A549 treated with Hydrocortisone at 1 μM for 4 hours (cell line): ENCODE measurements at places on chromosomes 6 and 20. TPM values are rescaled to one million over a fixed set of nuclear protein-coding genes. Genes with fewer than 3 reads are reported as not detected.

The TP53TG5 gene
- total RNA-seq = not detected in 5 replicates

The ARFGEF3 gene
- total RNA-seq = 0.44 to 0.66 TPM (median 0.51 TPM) in 5 replicates

The NKX2-4 gene
- 0.05 TPM in 1 of 5 replicates, not detected in the others for total RNA-seq

The ETV7 gene
- total RNA-seq = 0.09 to 0.24 TPM (median 0.15 TPM) in 3 of 5 replicates, not detected in the others

The TSBP1 gene
- not detected in 5 replicates for total RNA-seq

The CPNE5 gene
- 0.12 to 0.16 TPM (median 0.14 TPM) in 5 replicates for total RNA-seq

The PPP1R3G gene
- total RNA-seq = 1.9 to 2.2 TPM (median 2.1 TPM) in 5 replicates

The ESR1 gene
- total RNA-seq = not detected in 5 replicates

The BMP5 gene
- not detected in 5 replicates for total RNA-seq

The PRRT1 gene
- 0.56 to 1.0 TPM (median 0.63 TPM) in 5 replicates for total RNA-seq

The VGLL2 gene
- total RNA-seq = not detected in 5 replicates

The ANGPT4 gene
- 0.02 to 0.05 TPM (median 0.03 TPM) in 5 replicates for total RNA-seq

The ABHD16A gene
- 15.0 to 19.1 TPM (median 17.0 TPM) in 5 replicates for total RNA-seq

The NT5E gene
- total RNA-seq = 21.1 to 33.8 TPM (median 28.5 TPM) in 5 replicates

The COL9A3 gene
- total RNA-seq = 0.33 to 0.70 TPM (median 0.55 TPM) in 5 replicates

The PROKR2 gene
- total RNA-seq = not detected in 5 replicates

The PSORS1C2 gene
- total RNA-seq = 0.09 TPM in 1 of 5 replicates, not detected in the others

The IRF4 gene
- total RNA-seq = 0.25 to 0.51 TPM (median 0.25 TPM) in 5 replicates

The HMGCLL1 gene
- 0.08 to 0.24 TPM (median 0.20 TPM) in 5 replicates for total RNA-seq

The KIFC1 gene
- total RNA-seq = 42.3 to 45.8 TPM (median 44.0 TPM) in 5 replicates

The FBXO9 gene
- total RNA-seq = 33.2 to 36.3 TPM (median 35.2 TPM) in 5 replicates

The SLC32A1 gene
- total RNA-seq = not detected in 5 replicates

The SYNJ2 gene
- 42.5 to 50.5 TPM (median 49.1 TPM) in 5 replicates for total RNA-seq

The RCAN2 gene
- total RNA-seq = not detected in 5 replicates

The PTPN1 gene
- total RNA-seq = 49.0 to 62.8 TPM (median 52.8 TPM) in 5 replicates

The FILIP1 gene
- 0.20 to 0.35 TPM (median 0.29 TPM) in 5 replicates for total RNA-seq

The SNX21 gene
- total RNA-seq = 8.5 to 10.1 TPM (median 9.2 TPM) in 5 replicates

The IRAK1BP1 gene
- total RNA-seq = 0.64 to 0.97 TPM (median 0.68 TPM) in 5 replicates

The CD83 gene
- total RNA-seq = 1.6 to 2.1 TPM (median 1.9 TPM) in 5 replicates

The TPD52L1 gene
- 42.3 to 54.2 TPM (median 47.8 TPM) in 5 replicates for total RNA-seq

The SLC35D3 gene
- total RNA-seq = 0.05 to 0.09 TPM (median 0.06 TPM) in 3 of 5 replicates, not detected in the others

The EFCAB8 gene
- total RNA-seq = not detected in 5 replicates

The CCN6 gene
- total RNA-seq = not detected in 5 replicates

The SIGLEC1 gene
- total RNA-seq = 0.02 to 0.03 TPM (median 0.02 TPM) in 3 of 5 replicates, not detected in the others

The DDX43 gene
- total RNA-seq = 0.05 TPM in 1 of 5 replicates, not detected in the others

The PTCHD4 gene
- 0.06 to 0.09 TPM (median 0.08 TPM) in 3 of 5 replicates, not detected in the others for total RNA-seq

The PAK5 gene
- not detected in 5 replicates for total RNA-seq

The WFDC11 gene
- total RNA-seq = not detected in 5 replicates

The GSTA3 gene
- total RNA-seq = not detected in 5 replicates

The LY86 gene
- total RNA-seq = not detected in 5 replicates

The PSMB9 gene
- total RNA-seq = 14.2 to 22.6 TPM (median 18.0 TPM) in 5 replicates

The TDRD6 gene
- total RNA-seq = not detected in 5 replicates

The RBM24 gene
- total RNA-seq = 6.1 to 7.7 TPM (median 6.4 TPM) in 5 replicates

The BEND3 gene
- total RNA-seq = 3.0 to 4.2 TPM (median 3.1 TPM) in 5 replicates

The L3MBTL1 gene
- 0.55 to 1.5 TPM (median 1.3 TPM) in 5 replicates for total RNA-seq

The NR2E1 gene
- total RNA-seq = 0.03 to 0.22 TPM in 2 of 5 replicates, not detected in the others

The ANKEF1 gene
- 5.8 to 6.7 TPM (median 6.3 TPM) in 5 replicates for total RNA-seq
